Stimulated activated CD8-positive, alpha-beta memory T cell treated with anti-CD3 and anti-CD28 coated beads, Interleukin-7, amount 100 ng/mL, for 24 hours (primary cell): ENCODE measurements at places on chromosomes 3 and 15.

- no peak for DNase-seq
Measured at GRCh38 chr3:195160257-195160898, 110.6 kb downstream of the XXYLT1 start.

DNA sequence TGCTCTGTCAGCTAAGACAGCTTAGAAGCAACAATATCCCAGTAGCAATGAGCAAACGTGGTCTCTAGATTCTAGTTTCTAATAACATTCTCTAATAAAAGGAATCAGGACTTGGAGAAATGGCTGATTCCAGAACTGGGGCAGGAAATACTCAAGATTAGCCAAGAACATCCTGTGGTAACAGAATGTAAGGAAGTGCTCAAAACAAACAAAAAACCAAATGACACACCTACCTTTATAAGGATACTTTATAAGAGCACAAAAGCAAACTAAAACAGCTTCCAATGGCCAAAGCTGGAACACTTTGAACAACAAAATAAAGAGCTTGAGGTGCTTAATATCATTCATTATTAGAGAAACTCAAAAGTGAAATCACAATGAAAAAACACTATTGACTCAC, 33.1 kb upstream of the EIF5A2 start:
- no peak for DNase-seq

DNA sequence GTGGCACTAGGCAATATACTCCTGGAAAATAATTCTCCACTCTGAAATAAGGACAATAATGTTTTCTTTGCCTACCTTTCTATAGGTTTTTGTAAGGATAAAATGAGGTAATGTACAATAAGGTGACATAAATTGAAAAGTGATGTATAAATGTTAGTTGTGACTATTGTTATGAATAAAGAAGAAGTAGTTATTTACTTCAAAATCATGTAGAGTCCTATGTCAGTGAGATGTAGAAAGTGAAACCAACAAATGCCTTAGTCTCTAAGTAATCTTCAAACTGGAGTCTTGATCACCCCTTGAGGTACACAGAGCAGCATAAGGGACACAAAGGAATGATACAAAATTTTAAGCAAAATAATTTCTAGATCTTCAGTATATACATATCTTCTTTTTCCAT, 60.3 kb upstream of the TP63 start:
- DNase-seq = no peak

DNA sequence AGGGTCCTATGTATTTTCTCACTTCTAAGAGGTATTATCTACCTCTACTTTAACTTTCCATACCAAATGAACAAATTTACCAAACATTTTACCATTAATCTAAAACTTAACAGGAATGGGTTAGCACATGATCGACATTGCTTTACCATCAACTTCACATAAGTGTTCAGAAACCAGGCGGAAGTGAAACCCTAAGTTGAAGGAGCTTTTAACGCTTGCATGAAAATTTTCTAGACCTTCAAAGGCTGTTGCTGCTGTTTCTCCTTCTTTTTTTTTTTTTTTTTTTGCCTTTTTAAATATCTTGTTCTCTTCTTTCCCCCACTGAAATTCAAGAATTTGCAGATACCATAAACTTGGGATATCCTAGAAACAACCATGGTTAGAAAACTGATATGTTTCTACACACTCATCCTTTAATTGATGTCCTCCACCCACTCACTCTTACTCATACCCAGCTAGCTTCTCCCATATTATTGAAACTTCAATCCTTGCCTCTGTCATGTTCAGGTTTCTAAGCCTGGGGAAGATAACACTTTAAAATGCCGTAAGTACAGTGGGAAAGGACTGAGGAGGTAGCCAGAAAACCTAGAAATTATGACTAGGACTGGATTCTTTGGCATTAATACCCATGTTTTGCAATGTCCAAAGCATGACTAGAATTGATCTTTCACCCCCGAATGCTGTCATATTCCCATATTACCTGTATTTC, 24.7 kb downstream of the MYO5A start:
- DNase-seq = no peak

- peak; percentile 46 for DNase-seq
Measured at GRCh38 chr15:75452865-75453702, 1.6 kb upstream of the SIN3A start.

DNA sequence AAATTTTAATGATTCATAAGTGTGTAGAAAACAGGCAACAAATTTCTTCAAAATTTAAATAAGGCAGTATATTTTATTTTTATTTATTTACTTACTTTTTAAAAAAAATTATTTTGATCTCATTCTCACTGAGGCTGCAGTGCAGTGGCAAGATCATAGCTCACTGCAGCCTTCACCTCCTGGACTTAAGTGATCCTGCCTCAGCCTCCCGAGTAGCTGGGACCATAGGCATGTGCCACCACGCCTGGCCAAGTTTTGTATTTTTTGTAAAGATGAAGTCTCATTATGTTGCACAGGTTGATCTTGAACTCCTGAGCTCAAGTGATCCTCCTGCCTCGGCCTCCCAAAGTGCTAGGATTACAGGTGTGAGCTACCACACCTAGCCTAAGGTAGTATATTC, 61.2 kb upstream of the XRN1 start:
- DNase-seq = no peak

- DNase-seq = no peak
Measured at GRCh38 chr3:50221411-50222168, 14.4 kb upstream of the GNAI2 start.

- no peak for DNase-seq
Measured at GRCh38 chr3:172201136-172201869, 161.9 kb downstream of the FNDC3B start.

DNA sequence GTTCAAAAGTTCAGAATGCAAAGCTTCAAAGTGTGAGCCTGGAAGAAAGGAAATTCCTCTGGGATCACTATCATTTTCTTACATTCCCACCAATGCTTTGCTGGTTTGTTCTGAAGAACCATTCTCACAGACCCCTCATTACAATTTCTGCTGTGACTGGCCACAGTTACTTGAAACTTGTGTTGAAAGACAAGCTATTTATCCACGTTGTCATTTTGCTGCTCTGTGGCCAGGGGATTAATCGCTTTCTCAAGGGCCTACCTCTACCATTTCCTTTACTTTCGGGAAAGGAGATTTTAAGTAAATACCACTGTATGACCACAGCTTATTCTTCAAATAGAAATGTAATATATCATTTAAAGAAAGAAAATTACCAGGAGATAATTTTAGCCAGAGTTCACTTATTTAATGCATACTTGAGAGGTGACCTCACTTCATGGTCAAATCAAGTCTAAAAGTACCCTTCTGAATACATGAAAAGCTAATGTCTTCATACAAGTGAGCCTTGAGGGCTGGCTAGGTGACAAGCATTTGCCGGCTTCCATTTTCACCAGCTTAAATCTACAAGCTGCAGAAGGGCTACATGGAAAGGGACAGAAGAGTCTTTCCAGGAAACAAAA, 69.8 kb upstream of the ROBO2 start:
- DNase-seq = no peak

DNA sequence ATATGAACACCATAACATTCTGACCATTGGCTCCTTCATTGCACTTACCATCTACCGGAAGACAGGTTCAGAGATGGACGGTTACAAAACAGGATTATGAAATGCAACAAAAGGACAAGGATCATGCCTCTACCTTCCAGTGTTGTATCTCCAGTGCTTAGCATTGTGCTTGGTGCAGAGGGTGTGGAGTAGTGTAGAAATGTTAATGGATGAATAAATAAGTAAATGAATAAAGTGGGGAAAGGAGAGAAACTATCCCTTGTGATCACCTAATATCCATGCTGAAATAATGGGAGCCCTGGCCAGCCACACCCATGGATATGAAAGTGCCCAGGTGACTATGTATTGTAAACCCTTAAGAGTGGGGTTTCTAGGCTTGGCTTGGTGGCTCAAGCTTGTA, 344.8 kb upstream of the LMCD1 start:
- DNase-seq = no peak

DNA sequence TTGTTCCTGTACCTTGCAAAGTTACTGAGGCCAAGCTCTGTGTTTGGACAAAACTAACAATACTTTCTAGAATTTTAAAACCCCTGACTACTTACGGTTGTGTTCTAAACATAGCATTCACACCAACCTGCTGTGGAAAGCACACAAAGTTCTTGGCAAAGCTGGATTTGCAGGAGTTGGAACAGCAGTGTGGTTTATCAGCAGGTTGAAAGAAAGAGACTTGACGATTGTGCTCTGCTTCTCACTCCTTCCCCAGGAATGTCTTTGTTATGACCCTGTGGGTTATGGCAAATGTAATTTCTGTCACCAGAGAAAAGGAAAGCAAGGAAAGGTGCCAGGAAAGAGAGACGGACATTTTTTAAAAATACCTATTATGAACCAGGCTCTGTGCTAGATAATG, 165.5 kb upstream of the TGFBR2 start:
- no peak for DNase-seq

DNA sequence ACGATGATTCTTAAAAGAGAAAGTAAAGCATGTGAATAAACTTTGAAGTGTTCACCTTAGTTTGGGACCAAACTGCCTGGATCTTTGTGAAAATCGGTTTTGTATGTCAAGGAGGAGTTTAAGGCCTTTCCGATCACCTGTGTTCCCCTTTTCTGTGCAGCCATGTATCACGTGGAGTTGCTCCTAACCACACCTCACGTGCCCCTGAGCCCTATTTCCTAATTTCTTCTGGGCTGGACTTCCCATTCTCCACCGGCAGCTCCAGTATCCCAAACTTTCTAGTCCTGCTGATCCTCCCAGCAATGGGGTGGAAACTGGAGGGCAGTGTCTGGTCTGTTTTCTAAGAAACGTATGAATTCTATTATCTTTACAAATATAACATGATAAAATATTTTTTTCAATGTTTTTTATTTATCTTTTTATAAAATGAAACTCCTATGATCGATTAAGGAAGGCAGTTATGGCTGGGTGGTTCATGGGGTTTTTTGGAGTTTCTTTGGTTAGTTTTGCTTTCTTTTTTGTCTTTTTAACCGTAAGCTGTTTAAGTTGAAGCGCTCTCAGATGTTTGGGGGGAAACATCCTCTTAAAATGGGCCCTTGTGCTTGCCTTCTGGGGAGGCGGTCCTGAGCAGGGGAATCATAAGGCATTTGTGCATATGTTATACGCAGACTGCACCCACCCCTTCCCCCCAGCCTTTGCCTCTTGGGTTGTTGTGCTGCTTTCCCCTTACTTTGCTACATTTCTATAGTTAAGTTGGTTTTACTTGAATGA, 43.6 kb upstream of the WWTR1 start:
- DNase-seq = no peak

DNA sequence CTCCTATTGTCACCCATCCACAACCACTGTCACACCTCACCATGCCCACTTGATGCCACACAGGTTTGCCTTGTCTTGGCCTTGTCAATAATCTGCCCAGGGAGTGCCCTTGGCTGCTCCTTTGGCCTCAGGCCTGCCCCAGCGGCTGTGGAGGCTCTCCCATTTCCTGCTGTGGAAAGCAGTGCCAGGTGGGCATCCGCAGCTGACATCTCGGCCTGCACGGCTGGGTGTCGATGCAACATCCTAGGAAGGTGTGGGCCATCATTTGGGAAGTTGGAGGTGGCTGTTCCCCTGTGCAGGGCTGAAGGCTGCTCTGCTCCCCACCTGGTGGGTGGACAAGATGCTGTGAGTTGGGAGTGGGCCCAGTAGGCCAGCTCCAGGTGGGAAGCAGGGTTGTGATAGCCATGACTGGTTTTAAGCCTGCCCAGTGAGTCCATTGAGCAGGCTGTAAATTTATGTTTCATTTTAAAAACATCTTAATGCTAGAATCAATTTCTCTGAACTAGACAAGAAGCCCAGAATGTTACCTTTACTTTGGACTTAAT, 12.5 kb downstream of the DNAH1 start:
- no peak for DNase-seq

DNA sequence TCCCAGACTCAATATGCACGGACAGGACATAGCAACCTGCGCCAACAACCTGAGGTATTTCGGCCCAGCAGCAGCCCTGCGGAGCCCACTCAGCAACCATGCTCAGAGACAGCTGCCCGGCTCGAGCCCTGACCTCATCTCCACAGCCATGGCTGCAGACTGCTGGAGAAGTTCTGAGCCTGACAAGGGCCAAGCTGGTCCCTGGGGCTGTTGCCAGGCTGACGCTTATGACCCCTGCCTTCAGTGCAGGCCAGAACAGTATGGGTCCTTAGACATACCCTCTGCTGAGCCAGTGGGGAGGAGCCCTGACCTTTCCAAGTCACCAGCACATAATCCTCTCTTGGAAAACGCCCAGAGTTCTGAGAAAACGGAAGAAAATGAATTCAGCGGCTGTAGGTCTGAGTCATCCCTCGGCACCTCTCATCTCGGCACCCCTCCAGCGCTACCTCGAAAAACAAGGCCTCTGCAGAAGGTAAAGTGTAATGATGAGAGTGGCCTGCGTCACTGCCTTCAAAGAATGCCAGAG, 25.5 kb downstream of the TMEM41A start:
- DNase-seq = no peak

- no peak for DNase-seq
Measured at GRCh38 chr15:78508272-78508671, 895 bp downstream of the HYKK start.

- no peak for DNase-seq
Measured at GRCh38 chr3:31065765-31066164, 171.3 kb upstream of the GADL1 start.

DNA sequence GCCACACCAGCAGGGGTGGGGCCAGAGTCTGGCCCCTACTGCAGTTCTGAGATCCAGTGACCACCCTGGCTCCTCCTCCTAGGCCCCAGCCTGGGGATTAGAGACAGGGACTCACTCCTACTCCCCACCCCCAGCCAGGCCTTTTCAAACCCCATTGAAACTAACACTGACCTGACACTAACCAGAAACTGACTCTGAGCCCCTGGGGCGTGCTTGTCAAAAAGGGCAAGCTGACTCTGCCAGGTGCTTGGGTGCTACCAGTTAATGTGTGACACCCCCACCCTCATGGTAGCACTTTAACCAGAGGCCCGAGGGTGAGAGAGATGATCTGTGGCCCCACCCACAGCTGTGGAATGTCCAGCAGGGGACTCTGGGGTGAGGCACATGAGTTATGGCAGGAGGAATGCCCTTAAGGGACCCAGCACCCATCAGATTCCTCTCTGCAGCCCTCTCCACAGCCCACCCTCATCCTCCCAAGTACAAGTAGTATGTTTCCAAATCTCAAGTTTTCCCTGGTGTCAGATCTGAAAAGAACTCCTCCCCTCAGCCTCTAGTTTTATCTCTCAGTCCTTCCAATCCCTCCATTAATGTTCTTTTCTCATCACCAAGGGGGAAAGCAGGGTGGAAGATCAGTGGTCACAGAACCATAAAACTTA, 1.4 kb downstream of the PTH1R start:
- no peak for DNase-seq

GRCh38 chr15:81265944-81266775, 57.8 kb downstream of the STARD5 start:
- peak; percentile 79 for DNase-seq

DNA sequence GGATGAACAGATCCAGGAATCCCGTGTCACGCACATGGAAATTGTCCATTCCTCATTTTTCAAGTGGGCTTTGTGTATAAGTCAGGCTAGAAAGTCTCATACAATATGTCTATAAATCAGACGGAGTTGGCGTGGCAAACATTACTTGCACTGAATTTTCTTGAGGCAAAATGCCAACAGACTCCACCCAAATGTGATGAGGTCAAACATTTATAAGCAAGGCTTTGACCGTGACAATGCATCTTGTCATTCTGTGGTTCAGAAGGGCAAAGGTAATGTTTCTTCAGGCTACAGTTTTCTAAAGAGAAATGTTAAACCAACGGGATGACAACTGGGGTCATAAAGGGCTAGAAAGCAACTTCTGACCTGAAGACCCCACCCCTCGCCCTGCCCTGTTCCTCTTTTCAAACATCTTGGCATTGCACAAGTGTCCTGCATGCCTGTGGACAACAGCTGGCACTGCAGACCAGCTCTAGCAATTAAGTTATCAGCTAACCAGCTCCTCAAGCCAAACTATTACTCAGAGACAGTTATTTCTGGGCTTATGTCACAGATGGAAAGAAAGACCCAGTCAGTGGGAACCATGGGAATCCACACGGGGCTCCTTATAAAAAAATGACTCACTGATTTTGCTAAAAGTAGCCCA, 36.5 kb upstream of the SPTBN5 start:
- no peak for DNase-seq
